ENCODE measurements at places on chromosomes 13 and 19.

DNA sequence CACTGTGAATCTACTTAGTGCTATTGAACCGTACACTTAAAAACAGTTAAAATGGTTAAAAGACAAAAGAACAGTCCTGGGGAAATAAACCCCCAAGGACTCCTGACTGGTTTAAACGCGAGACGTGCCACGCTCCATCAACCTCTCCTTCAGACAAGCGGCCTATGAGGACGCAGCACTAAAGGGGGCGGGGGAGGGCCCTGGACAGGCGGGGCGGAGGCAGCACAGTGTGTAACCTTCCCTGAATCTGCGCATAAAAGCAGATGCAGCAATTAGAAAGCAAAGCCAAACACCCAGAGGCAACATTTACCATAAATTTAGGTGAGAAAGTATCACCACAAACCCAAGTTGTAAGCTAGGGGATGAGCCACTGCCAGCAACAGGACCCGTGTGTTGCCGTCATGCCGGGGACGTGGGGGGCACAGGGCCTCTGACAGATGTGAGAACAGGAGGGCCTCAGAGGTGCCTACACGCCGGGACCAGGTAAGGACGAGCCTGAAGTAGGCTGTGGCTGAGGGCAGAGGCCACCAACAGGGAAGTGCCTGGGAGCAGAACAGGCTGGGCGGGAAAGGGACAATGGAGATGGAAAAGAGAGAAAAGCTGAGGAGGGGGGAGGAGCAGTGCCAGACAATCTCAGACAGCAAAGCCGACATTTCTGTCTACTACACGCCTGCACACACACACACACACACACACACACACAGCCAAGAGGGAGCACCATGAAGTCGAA is 15.3 kb upstream of the ADPRHL1 start:
- DNase-seq: no peak

- DNase-seq: no peak
Observed at GRCh38 chr19:35775046-35775297, 392 bp upstream of the ARHGAP33 start.

- no peak for DNase-seq
Observed at GRCh38 chr19:46080561-46080960, 39.8 kb upstream of the IGFL4 start.

DNA sequence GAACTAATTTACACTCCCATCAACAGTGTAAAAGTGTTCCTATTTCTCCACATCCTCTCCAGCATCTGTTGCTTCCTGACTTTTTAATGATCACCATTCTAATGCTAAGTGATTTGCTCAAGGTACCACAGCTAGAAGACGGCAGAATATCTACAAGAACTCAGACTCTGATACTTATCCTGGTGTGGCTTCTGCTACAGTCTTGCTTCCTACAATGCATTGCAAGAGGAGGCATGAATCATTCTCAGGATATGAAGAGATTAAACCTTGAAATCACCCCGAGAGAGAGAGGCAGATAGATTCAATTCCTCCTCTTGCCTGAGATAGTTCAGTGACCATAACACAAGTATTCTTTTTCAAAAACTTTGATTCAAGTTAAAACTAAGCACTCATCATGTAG is 306.4 kb downstream of the TBC1D4 start:
- no peak for DNase-seq

DNA sequence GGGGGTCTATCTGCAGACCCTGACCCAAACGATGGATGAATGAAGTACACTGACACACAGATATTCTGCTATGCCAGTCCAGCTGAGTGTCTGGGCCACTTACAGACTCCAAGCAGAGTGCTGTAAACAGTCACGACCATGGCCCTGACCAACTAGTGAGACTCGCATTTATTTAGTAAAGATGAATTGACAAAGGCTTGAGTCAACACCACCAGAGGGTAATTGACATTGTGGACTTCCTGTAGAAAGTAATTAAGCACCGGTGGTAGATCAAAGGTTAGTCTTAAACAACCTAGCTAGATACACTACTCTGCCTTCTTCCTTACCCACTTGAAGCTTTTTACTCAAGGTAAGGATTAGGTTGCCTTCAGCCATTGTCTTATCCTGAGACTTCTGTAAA is 63.4 kb upstream of the KPNA3 start:
- DNase-seq: no peak

DNA sequence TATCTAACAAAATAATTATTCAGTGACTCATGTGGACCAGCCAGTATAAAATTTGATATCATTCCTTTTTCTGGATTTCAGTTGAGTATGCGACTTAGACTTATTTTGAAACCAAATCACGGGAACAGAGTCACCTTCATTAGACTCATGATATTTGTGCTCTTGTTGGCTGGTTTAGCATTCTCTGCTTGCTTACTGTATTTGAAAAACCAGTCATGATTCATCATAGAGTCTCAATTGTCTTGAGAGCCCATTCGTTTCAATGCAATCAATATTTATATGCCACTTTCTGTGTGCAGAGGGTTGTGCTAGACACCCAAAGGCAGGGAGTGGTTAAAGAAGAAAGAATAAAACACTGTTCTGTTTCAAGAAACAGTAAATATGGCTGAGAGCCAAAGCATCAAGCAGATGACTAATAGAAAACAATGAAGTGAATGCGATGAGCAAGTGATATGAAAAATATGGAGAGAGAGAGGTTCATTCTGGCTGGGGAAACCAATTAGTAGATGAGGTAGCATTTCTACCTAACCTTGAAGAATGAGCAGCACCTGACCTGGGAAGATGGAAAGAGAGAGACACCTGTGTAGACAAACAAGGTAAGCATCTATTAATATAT is 99.6 kb upstream of the MBNL2 start:
- DNase-seq: no peak

- DNase-seq: no peak
Observed at GRCh38 chr13:97856304-97856675, 97.2 kb upstream of the IPO5 start.

DNA sequence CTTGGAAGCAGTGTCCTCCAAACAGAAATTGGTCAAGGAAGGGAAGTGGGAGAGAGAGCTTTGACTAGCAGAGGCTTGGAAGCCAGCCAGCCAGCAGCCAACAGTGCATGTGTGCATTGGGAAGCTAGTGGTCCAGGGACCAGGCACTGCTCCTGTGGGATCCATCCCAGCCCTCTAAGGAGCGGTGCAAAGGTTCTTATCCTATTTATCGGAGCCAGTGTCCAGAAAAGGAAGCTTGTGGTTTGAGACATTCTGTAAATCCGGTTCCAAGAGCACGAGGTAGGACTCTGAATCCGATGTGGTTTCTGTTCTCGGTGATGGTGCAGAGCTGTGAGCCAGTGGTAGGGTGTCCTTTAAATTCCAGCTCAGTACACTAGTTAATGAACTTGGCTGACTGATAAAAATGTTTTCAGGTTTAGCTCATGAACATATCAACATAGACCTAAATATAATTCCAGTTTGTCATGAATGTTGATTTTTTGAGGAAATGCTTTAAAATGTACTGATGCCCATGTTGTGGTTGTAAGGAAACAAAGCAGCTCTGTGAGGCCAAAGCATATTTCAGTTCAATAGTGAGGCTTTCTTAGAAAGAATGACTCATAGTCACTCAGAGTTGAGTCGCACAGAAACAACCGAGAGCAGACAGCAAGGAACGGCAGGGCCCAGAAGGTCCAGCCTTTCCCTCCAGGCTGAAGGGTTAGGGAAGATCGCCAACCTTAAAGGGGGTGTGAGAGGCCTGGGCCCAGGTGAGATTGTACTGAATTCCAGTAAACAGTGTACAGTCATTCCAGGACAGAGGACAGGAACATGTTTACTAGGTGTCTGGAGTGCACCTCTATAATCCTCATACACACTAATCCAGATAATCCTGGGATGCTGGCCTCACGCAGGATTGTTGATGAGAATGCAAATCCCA is 21.5 kb upstream of the GARRE1 start:
- peak; percentile 43 for DNase-seq

DNA sequence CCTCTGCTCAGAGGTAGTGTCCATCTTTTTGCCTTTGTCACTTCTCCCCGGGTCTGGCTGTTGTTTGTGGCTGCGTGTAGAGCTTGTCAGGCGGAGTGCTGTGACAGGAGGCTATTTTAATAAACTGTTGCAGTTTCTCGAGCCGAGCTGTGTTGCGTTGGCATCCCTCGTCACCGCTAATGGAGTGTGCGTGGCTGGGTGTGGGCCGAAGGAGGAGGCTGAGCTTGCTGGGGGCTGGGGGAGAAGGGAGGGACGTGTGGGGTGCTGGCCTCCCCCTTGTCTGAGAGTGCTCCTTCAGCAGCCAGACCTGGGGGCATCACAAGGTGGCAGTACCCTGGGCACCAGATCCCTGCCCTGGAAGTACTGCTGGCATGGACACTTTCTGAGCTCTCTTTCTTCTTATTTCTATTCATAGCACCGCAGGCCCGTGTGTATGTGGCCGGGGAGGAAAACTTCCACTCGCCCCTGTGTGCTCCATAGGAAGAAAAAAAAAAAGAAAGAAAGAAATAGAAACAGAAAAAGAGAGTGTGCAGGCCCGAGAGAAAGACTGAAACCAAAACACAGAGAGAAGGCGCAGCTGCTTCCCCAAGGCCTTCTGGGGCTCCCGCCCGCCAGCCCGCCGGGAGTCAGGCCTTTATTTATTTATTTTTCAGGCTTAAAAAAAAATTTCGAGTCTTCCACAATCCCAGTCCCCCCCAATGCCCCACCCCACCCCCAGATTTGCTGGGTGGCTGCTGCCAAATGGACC is 27.0 kb downstream of the NFIX start:
- no peak for DNase-seq

DNA sequence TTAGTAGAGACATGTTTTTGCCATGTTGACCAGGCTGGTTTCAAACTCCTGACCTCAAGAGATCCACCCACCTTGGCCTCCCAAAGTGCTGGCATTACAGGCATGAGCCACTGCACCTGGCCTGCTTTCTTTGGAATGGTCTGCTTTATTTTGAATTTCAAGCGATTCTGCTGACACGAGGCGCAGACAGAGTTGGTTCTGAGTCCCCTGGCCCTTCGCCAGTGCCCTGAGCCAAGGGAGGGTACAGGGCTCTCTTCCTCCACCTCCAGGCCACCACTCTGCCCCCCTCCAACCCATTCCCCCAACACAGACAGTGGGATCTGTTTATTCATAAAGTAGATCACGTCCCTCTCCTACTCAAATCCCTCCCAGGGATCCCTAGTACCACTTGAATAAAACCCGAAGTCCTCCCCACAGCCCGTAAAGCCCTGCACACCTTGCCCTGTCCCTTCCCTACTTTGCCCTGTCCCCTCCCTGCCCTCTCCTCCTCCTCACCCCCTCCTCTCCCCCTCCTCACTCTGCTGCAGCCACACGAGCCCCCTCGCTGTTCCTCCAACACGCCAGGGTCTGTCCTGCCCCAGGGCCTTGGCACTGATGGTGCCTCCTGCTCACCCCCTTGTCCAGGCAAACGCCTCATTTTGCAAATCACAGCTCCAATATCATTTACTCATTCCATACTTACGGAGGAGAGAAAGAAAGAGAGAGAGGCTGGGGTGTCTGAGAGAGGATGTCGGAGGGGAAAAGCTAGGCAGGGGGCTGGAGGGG is 22.4 kb downstream of the ZNRF4 start:
- no peak for DNase-seq

- peak; percentile 27 for DNase-seq
Observed at GRCh38 chr19:1355568-1356507, 27.9 kb upstream of the NDUFS7 start.

DNA sequence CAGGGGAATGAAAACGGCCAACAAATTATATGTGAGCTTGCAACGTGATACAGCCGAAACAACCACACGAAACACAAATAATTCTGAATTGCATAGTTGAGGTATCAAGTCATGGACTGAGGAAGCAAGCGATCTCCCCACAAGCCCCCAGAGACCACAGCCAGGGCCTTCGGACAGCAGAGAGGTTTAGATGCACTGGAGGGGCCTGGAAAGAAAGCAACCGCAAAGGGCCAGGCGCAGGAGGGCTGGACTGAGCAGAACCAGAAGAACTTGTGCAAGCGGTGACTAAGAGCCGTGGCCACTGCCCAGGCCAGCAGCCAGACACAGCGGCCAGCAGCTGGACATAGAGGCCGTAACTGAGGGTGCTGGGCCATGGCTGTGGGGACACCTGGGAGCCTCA is 131.4 kb downstream of the TNFRSF19 start:
- DNase-seq: no peak

DNA sequence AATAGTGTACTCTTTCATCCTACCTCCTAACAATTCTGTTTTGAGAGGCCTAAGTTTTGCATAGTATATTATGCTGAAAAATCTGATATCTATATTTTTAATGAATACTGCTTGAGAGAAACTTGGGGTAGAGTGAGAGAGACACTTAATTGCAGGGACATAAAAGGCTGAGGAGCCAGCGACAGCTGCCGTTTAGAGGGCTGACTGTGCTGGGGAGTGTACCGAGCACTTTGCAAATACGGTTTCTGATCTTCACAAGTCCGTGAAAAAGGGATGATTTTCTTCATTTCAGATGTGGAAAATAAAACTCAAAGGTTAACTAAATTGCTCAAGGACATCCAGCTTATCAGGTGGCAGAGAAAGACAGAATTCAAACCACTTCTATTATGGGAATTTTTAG is 97.4 kb downstream of the CAB39L start:
- no peak for DNase-seq

DNA sequence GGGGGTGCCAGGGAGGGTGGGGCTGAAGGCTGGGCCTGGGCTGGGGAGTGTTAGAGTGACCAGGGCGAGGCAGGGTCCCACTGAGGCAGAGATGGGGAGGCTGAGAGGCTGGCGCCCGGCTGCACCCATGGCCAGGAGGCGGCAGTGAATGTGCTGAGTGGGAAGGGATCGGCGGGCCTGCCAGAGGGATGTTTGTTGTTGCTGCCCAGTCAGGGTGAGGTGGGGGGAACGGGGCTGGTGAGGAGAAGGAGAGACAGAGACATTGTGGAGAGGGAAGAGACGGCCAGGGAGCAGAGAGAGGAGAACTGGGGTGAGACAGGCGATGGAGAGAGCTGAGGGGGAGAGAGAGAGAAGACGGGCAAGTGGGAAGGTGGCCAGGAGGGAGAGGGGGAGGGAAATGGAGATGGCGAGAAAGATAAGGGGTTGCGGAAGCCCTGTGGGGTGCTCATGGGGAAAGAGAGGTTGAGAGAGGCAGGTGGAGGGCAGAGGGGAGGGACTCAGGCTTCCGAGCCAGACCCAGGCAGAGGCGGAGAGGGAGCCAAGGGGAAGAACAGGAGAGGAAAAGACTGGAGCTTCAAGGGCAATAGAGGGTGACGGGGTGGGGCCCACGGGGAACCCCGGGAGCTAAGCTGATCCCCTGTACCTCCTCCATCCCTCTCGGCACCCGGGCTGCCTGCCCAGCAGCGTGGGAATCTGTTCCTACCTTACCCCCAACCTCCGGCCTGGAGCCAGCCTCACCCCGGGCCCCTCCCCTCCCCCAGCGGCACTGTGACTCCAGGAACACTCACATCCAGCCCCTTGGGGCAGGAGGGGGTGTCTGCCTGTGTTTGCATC is 690 bp upstream of the B3GNT8 start:
- DNase-seq: peak; percentile 32

GRCh38 chr13:33318744-33319143 is 33.2 kb upstream of the STARD13 start:
- no peak for DNase-seq

GRCh38 chr13:48591889-48592687 is 59.2 kb upstream of the RCBTB2 start:
- no peak for DNase-seq

- peak; percentile 23 for DNase-seq
Observed at GRCh38 chr13:46679369-46680120, 117.4 kb downstream of the ESD start.

GRCh38 chr19:46601318-46602224 is at the start of gene CALM3:
Gene CALM3 (plus strand): TSS chr19:46601330. CDS start chr19:46601435, 105 bp downstream.
- no peak for DNase-seq

Data from activated CD4-positive, alpha-beta T cell treated with anti-CD3 and anti-CD28 coated beads for 48 hours (primary cell).